ENCODE measurements at places on chromosomes 12 and 14.

- DNase-seq: no peak
These were observed 990 bp downstream of the FERMT2 start for GRCh38 chr14:52949711-52950409.

DNA sequence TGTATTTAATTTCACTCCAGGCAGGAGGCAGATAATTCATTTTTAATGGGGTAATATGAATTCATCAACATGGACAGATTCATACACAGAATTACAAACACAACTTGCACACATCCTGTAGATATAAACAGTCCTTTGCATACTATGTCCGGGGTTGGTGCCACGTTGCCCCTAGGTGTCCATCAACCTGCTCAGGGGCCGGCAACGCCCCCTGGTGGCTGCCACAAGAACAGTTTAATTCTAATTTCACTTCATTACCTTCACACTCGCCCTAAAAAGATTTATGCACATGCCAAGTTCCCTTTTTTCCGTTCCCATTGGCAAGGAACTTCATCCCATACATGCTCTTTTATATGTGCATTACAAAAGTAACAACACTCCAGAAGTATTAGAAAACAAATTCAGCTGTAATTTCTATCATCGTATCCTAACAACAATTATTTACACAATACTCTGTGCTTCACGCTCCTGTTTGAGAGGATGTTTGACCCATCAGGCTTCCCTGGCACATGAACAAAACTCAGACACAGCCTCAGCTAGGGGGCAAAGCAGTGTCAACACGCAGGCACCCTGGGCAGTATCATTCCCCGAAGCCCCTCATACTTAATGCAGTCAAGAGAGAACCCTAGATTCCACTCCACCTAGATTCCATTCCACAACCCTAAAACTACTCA, 15.5 kb downstream of the MANSC1 start:
- DNase-seq: peak; percentile 78

GRCh38 chr12:31477687-31478086, 113.2 kb downstream of the DENND5B start:
- DNase-seq: no peak

- DNase-seq: peak; percentile 92
These were observed 841 bp downstream of the CALM1 start for GRCh38 chr14:90397425-90398314.

GRCh38 chr14:39107591-39107996, 4.6 kb upstream of the SEC23A start:
- DNase-seq: peak; percentile 59

DNA sequence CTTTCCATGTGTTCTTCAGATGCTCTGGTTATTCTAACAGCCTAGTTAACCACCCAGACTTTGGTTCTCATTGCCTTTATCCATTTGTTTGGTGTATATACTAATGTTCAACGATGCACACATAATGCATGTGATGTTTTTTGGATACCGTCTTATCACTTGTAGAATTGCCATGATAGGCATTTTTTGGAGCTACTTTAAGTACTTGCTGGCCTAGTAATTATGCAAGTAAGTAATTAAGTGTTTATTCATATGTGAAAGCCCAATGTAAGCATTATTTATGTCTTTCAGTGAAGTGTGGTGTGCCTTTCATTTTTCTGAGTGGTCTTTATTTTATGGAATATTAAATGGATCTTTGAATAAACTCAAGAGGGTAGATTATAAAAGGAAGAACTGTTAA, 14.2 kb downstream of the RAP1B start:
- DNase-seq: no peak

DNA sequence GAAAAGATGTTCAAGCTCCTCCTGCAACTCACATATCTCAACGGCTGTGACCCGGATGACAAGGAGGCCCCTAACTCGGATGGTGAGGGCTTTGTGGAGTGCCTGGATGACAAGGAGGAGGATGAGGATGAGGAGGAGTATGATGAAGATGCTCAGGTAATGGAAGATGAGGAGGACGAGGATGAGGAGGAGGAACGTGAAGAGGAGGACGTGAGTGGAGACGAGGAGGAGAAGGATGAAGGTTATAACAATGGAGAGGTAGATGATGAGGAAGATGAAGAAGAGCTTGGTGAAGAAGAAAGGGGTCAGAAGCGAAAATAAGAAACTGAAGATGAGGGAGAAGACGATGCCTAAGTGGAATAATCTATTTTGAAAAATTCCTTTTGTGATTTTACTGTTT, 702 bp downstream of the ANP32D start:
- DNase-seq: no peak

GRCh38 chr12:65609359-65609771, 214.9 kb upstream of the HMGA2 start:
- no peak for DNase-seq

- DNase-seq: no peak
These were observed 45.0 kb upstream of the NUAK1 start for GRCh38 chr12:106183735-106184134.

DNA sequence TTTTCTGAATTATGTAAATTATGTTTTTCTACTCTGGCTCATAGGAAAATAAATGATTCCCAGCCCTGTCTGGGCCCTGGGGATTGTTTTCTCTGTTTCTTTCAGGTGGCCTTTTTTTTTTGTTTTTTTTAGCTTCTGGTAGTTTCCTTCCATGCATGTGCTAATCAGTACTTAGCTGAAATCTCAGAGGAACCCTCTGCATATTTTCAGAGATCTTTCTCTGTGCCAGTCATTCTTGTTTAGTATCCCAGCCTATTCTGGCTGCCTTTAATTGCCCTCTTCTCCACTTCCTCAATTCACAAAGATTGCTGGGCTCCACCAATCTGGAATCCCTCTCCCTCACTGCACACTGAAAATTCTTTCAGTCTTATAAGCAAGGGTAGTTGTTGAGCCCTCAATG, 46.9 kb downstream of the CNOT2 start:
- peak; percentile 14 for DNase-seq

DNA sequence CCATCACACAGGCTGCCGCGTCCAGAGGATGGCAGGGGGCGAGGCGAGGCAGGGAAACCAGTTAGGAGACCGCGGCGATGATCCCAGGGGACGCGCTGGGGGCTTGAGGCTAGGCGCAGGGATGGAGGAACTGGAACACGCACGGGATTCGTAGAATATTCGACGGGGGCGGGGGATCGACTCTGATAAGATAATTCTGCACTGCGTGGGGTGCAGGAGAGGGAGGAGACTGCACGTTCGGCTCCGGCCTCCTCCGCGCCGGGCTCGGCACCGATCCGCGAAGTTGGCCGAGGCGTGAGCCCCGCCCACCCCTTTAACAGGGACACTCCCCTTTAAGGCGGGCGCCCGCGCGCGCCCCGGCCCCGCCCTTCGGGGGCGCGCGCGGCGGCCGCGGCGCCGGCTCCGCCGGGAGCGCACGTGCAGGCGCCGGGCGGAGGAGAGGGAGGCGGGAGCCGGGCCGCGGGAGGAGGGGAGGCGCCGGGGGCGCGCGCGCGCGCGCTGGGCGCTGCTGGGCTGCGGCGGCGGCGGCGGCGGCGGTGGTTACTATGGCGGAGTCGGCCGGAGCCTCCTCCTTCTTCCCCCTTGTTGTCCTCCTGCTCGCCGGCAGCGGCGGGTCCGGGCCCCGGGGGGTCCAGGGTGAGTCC, at the start of gene ACVR1B:
TSS of gene ACVR1B (plus strand) at position 501 of the 644 bp plus-strand sequence. CDS start at position 546, 45 bp downstream.
- peak; percentile 92 for DNase-seq

- DNase-seq: no peak
These were observed 13.3 kb upstream of the DTX1 start for GRCh38 chr12:113043240-113043639.

DNA sequence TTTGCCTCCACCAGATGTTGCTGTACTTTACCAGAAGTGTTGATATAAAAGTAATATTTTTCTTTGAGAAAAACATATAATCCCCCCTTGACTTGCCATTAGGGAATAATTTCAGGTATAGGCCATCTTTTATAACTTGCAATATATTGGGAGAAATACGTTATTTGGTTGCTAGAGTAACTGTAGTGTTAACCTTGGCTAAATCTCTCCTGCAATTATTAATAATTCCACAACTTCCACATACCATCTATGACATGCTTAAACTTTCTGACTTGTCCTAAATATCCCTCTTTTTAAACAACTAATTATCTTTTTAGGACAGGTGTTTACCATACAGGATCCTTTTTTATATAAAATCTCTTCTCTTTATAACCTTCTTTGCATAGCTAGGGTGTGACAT, 1048.2 kb downstream of the SLC16A7 start:
- DNase-seq: no peak

- no peak for DNase-seq
These were observed 214.3 kb upstream of the CDKN3 start for GRCh38 chr14:54182419-54183045.

- DNase-seq: no peak
These were observed 18.1 kb downstream of the TPCN1 start for GRCh38 chr12:113239288-113239771.

DNA sequence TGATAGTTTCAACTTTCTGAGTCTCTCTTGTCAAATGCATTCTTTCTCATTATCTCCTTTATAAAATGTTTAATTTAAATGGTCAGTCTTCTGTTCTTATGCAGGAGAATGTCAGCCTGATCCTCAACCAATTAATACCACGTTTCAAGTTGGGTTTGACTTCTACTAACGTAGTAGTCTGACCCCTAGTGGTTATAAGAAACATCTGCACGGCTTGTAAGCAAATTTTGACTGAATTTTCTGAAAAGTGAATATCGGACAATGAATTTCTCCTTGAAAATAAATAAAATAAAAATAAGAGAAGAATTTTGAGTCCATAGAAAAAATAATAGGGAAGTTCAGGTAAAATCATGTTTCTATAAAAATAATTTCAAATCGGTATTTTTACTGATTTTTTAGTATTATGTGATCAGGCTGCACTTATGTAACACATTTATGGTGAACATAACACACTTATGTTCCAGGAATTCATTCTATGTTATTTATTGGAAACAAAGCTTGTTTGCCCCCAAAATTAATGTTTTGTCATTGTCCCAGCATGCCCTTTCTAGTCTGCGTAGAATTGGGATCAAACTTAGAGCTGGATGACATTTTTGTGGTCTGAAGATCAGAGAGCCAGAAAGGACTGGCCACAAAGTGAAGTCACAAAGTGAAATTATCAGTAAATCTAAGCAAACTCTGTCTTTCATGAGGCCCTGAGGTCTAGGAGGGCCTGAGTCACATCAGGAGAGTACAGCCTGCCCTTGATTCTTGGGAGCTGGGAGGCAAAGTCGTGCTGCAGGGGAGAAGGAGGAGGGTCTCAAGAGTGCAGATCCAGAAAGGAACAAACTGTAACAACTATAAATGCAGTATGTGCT, 101.2 kb upstream of the STXBP6 start:
- DNase-seq: peak; percentile 49

DNA sequence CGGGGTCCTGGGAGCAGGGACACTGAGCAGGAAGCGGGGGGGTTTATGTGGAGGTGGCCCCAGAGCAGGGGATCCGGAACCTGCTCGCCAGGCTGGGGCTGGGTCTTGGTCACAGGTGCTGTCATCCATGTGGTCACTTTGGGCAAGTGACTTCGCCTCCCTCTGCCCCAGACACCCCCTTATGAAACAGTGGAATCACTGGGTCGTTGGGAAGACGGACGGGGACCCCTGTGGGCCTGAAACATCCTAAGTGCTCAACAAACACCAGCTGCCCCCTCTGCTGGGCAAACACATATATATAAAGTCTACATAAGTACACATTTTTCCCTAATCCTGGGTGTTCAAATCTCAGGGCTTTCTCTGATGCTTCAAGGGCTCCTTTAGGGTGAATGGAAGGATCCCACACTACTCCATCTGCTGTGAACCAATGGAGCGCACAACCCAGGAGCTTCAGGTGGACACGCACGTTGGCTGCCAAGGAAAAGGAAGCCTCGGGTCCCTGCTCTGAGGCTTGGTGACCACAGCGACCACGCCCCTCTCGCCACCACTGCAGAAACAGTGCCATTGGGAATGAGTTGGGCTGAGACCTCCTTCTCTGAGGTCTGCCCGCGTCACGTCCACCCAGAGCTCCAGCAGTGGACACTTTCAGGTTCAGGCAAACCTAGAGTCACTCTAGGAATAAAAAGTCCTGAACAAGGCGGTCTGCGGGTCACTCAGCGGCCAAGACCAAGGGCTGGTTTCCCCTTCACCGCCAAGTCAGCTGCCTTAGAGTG, 54.6 kb downstream of the CDC42BPB start:
- peak; percentile 26 for DNase-seq

- no peak for DNase-seq
These were observed 12.9 kb upstream of the FAM181A start for GRCh38 chr14:93914278-93914677.

- DNase-seq: no peak
These were observed 357.3 kb upstream of the DDHD1 start for GRCh38 chr14:53510281-53510912.

DNA sequence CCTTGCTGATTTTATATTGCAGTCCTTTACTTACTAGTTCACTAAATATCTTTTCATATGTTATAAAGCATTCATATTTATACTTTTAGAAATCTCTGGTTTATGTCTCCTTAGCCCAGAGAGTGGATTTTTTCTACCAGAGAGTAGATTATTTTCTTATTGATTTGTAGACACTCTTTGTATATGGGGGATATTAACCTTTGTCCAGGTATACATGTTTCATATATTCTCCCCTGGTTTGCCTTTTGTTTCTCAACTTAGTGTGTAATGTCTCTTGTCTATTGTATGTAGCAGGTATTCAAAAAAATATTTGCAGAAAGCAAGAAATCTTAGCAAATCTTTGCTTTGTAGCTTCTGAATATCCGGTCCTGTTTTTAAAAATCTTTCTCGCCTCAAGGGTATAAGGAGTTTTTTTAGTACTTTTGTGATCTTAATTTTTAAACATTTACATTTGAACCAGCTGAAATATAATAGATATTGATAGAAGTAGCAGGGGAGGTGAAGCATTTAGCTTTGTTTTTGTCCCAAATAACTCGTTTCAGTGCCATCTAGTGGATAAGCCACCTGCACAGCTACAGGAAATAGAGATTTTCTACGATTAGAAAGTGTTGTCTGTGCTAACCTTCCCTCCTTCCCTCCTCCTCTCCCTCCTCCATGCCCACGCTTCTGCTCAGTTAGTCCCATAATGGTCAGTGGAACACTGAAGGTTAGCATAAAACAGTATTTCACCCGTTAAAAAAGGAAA, 97.0 kb downstream of the PHETA1 start:
- peak; percentile 45 for DNase-seq

DNA sequence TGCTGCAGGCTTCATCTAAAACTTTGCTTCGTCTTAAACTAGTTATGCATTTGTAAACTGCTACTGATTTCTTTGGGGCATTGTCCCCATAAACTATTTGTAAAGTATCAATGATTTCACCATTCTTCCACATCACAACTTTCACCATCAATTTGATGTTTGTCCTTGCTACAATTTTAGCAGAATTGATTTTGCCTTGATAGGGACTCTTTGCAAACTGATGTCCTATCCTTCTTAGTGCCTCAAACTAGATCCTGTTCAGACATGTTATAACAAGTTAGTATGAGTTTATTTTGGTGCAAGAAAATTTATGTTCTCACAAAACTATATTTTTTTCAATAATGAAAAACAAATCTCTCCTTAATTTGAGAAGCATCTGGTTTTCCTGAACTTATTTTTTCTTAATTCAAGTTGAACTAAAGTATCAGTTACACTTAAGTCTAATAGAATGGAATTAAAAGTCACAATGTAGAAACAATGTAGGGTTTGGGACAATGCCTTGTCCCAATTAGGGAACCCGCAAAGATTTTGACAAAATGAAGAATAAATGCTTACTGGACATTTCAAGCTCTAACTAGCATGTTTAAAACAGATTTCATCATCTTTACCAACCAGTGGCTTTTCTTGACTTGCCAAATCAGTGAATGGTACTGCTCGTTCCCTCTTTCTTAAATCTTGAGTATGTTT, 10.1 kb upstream of the ARID4A start:
- DNase-seq: no peak

Measured in NB4 (cell line).